Activated CD8-positive, alpha-beta memory T cell treated with anti-CD3 and anti-CD28 coated beads, Interleukin-2, amount 50 U/mL, for 4 hours (primary cell): ENCODE measurements at places on chromosomes 4 and X.

- no peak for DNase-seq
Measured at GRCh38 chrX:115616943-115617563, 56.1 kb downstream of the PLS3 start.

GRCh38 chrX:147405764-147406163, 506.0 kb upstream of the FMR1 start:
- DNase-seq = no peak

GRCh38 chrX:4151798-4152197, 438.3 kb upstream of the PRKX start:
- no peak for DNase-seq

DNA sequence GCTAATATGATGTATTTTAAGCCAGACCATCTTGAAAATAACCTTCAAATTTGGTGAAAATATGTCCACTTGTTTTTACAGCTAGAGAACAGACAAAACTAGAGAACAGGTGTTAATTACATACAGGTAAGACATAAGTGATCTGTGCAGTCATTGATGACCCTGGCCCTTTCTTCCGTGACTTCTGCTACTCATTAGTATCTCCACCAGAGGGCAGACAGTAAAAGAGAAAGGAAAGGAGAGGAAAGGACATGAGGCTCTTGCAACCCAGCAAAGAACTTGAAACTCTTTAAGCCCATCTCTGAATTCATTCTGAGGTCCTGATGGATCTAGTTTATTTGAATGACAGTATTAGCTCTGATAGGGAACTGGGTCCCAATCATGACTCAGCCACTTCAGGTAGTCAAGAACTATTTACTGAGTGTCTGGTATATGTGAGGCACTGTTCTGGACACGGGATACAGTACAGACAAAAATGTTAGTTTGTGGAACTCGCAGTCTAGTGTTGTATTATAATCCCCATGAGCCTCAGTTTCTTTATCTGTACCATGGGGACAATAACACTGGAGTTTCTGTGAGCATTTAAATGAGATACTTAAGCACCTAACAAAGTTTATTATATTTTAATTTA, 121.0 kb upstream of the TEX13D start:
- no peak for DNase-seq

DNA sequence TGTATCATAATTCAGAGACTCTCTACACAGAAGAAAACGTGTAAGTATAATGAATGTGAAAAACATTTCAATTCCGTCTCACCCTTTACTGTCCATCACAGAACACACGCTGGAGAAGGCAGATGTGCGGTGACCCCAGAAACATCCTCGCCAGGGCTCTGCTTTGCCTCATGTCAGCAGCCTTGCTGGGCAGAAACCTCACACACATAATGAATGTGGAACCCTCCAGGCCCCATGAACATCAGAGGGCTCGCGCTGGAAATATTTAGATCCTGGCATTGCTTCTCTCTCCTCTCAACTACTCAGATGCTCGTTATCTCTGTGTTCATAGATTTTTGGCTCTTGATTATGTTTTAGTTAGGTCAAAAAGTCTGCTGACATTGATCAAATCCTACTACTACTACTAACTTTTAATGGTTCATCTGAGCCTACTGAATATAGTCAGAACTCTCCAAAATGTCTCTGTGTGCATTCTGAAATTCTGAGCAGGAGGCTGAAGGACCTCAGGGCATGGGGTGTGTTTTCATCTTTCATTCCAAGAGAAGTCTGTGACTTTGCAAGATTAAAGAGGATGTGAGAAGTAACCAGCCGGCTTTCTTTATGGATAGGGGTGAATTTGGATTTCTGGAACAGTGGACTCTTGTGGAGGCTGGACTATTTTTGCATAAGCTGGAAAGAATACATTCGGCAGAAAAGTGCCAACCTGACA, 27.0 kb downstream of the SMIM43 start:
- DNase-seq = no peak

- DNase-seq = no peak
Measured at GRCh38 chrX:13936521-13937225, 93.0 kb downstream of the GEMIN8 start.

DNA sequence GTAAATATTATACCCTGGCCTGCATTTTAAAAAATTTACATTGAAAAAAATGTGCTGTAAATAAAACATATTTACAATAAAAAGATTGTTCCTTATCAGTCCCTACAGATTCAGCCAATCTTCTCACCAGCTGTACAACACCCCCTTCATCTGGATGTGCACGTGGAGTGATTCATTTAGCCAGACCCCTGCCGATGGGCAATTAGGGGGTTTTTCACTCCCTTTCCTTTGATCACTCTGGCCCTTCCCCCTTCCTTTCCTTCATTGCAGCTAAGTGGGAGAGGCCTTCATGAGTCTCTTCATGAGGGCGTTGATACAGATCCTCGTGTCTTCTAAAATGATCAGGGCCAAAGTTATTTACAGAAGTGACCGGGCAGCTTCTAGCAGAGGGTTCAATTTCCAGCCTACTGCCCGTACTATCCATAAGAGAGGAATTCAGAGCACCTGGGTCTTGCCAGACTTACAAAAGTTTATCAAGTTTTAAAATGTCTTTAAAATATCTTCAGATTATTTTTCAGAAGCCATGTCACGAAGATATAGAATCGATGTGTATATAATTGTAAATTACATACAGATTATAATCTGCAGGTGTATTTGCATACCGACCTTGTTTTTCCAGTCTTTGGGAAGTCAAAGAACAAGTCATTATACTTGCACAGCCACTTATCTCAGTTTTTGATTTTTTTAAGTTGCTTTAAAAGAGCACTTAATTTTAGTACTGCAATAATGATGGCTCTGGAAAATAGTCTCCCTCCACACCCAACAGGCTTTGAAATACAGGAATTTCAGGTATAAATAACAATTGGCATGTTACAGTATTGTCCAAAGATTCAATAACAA, 21.4 kb upstream of the RASL11B start:
- no peak for DNase-seq

DNA sequence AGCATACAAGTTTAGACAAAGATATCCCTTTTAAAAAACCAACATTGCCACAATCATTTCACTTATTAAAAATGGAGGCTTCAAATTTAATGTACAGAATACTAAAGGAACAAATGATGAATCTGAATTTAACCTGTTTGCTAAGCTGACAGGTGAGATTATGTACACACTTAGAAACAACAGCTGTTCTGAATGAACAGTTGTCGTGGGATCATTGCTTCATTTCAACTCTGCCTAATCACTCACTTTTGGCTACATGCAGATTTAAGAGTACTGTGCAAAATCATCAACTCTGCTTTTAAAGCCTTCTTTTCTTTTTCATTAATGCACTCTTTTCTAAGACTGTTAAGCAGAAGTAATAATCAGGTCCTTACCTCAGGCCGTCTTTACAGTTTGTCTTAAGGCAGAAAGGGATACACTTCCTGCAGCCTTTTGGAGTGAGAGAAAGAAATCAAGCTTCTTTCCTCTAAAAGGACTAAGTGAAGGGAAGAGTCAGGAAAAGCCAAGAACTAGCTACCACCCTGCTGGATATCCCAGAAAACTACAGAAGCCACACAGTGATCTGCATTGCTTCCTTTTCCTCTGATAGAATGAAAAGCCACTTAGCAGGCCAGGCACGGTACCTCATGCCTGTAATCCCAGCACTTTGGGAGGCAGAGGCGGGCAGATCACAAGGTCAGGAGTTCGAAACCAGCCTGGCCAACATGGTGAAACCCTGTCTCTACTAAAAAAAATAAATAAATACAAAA, 54.7 kb upstream of the NPNT start:
- no peak for DNase-seq

- DNase-seq = no peak
Measured at GRCh38 chr4:99857307-99857706, 36.9 kb downstream of the LAMTOR3 start.

- DNase-seq = no peak
Measured at GRCh38 chr4:79598801-79599200, 190.8 kb upstream of the GK2 start.

- no peak for DNase-seq
Measured at GRCh38 chrX:12843668-12844279, 23.1 kb upstream of the TLR7 start.

GRCh38 chr4:128337863-128338262, 50.2 kb upstream of the PGRMC2 start:
- no peak for DNase-seq

GRCh38 chr4:184817494-184818215, 8.1 kb downstream of the ACSL1 start:
- DNase-seq = no peak

DNA sequence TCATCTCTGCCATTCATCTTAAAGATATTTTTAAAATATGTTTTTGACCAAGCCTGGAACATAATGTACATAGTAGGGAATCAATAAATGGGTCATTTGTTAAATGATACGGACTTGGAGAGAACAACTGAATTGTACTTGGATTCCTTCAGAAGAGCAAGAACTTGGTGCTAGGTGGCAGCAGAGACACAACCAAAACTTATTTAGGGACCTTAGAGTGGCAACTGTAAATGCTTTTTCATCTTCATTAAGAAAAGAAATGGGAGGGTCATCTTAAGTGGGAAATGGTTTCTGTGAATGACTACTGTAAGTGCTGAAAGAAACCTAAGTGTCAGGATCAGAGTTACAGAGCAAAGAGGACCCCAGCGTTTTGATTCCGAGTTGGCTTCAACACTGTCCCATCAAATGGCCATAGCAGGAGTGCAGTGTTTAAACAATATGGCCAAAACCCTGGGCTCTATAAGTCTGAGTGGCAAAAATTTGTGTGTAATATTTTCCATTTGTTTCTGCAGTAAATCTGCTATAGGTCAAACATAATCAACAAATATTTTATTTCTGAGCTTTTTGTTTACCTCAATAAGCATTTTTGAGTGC, 213.6 kb downstream of the PALLD start:
- DNase-seq = no peak

GRCh38 chr4:97984545-97985131, 158.6 kb downstream of the STPG2 start:
- DNase-seq = no peak

DNA sequence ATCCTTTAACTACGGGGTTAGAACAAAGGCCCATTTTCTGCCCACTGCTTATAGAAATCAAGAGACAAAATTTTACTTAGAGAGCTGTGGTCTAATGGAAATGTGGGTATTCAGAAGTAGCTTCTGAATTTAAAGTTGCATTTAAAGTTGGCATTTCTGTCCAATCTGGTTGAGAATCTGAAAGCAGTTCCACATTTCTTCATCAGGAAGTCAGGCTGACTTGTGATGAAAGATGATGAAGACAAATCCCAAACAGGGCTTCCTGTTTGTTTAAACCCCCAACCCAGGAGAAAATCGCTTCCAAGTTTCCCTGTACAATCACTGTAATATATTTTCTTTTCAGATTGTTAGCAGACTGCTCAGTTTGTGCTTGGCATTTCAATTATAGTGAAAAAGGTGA, 345.3 kb downstream of the SPRY1 start:
- DNase-seq = no peak

GRCh38 chr4:21688596-21689265, 259.8 kb downstream of the KCNIP4 start:
- no peak for DNase-seq

GRCh38 chr4:100926039-100926717, 408.4 kb upstream of the EMCN start:
- DNase-seq = no peak

DNA sequence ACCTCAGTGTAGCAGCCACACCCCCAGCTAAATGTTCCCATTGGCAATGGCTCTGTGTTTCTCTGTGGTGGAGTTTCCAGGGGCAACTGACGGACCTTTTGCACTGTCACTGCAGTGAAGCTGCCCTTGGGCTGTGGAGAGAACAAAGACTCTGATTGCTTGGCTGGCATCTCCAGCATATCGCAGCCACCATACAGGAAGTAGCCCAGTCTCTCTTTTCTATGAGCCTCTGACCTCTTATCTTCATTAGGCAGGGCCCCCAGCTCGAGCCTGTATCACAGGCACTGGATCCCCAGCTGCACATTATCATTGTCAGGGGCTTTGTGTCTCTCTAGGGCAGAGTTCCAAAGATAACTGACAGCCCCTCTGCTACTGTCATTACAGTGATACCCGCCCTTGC, 483.5 kb downstream of the ARAP2 start:
- no peak for DNase-seq

DNA sequence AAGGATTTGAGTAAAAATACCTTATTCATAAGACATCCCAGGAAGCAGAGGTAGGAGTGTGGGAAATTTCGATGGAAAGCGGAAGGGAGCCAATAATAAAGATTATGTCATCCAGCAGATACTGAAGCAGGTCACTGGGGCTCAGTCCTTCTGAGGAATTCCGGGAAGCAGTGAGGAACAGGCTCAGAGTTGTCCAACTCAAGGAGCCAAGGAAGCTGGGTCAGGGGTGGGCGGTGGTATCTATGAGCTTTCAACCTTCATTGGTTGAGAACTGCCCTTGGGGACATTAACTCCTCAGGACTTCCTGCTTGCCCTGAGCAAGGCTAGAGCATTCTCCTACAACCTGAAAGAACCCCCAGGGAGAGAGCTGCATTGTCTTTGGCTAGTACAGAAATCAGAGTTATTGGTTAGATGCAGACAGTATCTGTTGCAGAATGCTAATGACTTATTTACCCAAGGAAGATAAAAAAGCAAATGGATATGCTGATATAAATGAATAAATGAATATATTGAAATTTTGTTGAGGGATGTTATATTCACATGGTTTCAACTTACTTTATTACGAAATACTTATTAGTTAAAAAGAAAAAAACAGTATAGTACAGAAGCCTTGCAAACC, 68.2 kb downstream of the DMP1 start:
- no peak for DNase-seq

- no peak for DNase-seq
Measured at GRCh38 chrX:117973110-117973807, 143.4 kb downstream of the KLHL13 start.

DNA sequence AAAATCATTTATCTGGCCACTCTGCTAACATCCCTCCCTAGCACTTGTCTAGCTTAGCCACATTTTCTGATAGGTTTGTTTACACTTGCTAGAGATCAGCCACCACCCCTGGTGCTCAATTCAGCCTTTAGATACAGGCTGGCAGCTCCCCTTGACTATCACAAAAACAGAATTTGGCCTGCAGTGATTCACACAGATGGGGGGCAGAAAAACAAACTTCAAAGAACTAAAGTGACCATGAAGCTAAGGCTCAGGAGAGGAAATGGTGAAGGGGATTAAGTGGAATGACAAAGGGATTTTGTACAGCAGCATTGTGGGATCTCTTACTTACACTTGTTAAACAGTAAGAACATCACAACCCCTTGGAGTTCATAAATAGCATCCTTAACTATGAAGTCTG, 1718.0 kb upstream of the PCDH7 start:
- DNase-seq = no peak

GRCh38 chr4:147635348-147635747, 18.2 kb downstream of the TMEM184C start:
- no peak for DNase-seq

GRCh38 chr4:102586644-102587021, 85.5 kb downstream of the NFKB1 start:
- peak; percentile 34 for DNase-seq

DNA sequence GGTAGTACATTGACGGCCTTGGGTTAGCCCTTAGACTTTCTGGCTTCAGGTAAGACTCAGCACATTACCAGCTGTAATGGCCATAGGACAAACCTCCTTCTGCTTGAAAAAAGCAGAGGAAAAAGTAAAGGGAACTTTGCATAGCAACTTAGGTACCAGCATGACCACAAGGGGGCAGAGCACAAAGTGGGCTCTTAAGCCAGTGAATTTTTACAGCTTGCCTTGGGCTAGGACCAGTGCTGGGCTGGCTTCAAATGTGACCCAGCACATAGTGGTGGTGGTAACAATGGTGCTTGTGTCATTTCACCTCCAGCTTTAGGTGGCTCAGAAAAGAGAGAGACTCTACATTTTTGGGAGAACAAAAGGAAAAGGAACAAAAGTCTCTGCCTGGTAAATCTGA, 66.1 kb downstream of the KLHL4 start:
- DNase-seq = no peak

- DNase-seq = no peak
Measured at GRCh38 chr4:169200361-169201030, 70.3 kb downstream of the SH3RF1 start.
